ENCODE measurements at places on chromosomes 6 and 20. TPM values are rescaled to one million over a fixed set of nuclear protein-coding genes. Genes with fewer than 3 reads are reported as not detected.

Gene SPATA25
- total RNA-seq, result 0.25 TPM

Gene PSORS1C1
- 0.38 TPM for total RNA-seq

Gene MAS1
- not detected for total RNA-seq

Gene LY6G6D
- not detected for total RNA-seq

Gene MUC21
- total RNA-seq, result not detected

Gene PPP1R3D
- total RNA-seq, result 6.8 TPM

Gene HTR1E
- not detected for total RNA-seq

Gene PSORS1C2
- not detected for total RNA-seq

Gene TRPC4AP
- total RNA-seq, result 99.3 TPM

Gene TBCC
- 55.2 TPM for total RNA-seq

Gene MYMX
- not detected for total RNA-seq

Gene TUBB
- 808 TPM for total RNA-seq

Gene GHRH
- not detected for total RNA-seq

Gene SLC35F1
- total RNA-seq, result 0.34 TPM

Gene LAMA5
- 455 TPM for total RNA-seq

Gene ADGB
- total RNA-seq, result not detected

Gene SMPDL3A
- 6.3 TPM for total RNA-seq

Gene IP6K3
- 0.29 TPM for total RNA-seq

Gene E2F1
- total RNA-seq, result 4.1 TPM

Gene ADGRB3
- 0.92 TPM for total RNA-seq

Gene HSPA1B
- total RNA-seq, result 79.1 TPM

Gene ECT2L
- not detected for total RNA-seq

Gene TCF15
- total RNA-seq, result 0.07 TPM

Gene ELOVL4
- total RNA-seq, result 2.8 TPM

Gene SIRPB1
- 1.4 TPM for total RNA-seq

Gene CMTR1
- 22.9 TPM for total RNA-seq

Gene DBNDD2
- 64.4 TPM for total RNA-seq

Gene EPPIN
- not detected for total RNA-seq

Gene RAET1L
- 1.8 TPM for total RNA-seq

Gene TRIM15
- not detected for total RNA-seq

Gene SRMS
- 0.48 TPM for total RNA-seq

Gene SLC17A9
- 12.0 TPM for total RNA-seq

All from kidney epithelial cell (primary cell).